Fibroblast of gingiva (primary cell): ENCODE measurements at places on chromosomes 6 and 20.
A peak's percentile ranks its signal among the peaks of the same experiment; 100 is the strongest.

DNA sequence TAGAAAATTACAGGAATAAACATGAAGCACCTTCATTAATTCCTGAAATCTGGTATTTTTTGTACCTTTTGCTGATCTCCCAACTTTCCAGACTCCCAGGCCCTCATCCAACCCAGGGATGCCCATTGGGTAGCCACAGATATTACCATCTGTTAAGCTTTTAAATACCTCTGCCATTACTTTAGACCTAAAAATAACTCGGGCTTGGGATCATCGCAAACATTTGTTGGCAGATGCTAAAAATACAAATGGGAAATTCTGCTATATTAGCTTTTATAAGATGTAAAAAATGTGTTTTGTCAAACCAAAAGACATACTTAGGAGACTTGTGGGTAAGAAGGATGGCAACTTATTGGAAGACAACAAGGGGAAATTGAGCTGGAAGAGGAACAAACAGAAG lies 376.1 kb downstream of the CENPW start:
- DNase-seq: peak; percentile 27

- peak; percentile 19 for DNase-seq
These were observed 35.1 kb upstream of the ANKEF1 start for GRCh38 chr20:9999645-10000044.

GRCh38 chr6:168967281-168967925 lies 286.2 kb downstream of the THBS2 start:
- DNase-seq: no peak

DNA sequence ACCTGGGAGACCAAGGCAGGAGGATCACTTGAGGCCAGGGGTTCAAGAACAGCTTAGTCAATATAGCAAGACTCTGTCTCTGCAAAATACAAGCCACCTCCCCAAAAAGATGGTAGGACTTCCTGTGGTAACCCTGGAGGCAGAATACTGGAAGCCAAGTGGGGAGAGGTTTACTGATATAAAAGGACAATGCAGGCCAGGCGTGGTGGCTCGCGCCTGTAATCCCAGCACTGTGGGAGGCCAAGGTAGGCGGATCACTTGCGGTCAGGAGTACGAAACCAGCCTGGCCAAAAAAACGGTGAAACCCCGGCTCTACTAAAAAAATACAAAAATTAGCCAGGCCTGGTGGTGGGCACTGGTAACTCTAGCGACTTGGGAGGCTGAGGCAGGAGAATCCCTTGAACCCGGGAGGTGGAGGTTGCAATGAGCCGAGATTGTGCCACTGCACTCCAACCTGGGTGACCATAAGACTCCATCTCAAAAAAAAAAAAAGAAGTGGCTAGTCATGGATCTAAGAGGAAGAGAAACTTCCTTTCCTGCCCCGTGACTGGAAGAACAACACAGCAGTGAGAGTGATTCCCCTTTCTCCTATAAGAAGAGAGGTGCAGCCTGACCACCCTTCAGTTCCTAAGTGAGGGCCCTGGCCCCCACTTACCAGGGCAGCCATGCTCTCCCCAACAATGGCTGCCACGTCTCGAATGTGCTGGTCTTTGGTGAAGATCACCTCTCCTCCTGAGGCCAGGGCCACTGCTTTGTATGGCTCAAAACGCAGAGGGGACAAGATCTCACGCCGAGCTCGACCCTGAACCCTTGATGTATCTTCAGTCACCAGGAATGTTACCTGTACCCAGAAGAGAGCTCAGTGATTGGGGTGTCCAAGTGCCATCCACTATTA lies 6.2 kb downstream of the SAPCD1 start:
- DNase-seq: no peak

- DNase-seq: no peak
These were observed 58.2 kb downstream of the TRIM27 start for GRCh38 chr6:28865401-28866204.

GRCh38 chr6:42805297-42805861 lies 23.5 kb downstream of the BICRAL start:
- DNase-seq: no peak

- DNase-seq: no peak
These were observed 102.8 kb downstream of the PREP start for GRCh38 chr6:105300090-105300489.

DNA sequence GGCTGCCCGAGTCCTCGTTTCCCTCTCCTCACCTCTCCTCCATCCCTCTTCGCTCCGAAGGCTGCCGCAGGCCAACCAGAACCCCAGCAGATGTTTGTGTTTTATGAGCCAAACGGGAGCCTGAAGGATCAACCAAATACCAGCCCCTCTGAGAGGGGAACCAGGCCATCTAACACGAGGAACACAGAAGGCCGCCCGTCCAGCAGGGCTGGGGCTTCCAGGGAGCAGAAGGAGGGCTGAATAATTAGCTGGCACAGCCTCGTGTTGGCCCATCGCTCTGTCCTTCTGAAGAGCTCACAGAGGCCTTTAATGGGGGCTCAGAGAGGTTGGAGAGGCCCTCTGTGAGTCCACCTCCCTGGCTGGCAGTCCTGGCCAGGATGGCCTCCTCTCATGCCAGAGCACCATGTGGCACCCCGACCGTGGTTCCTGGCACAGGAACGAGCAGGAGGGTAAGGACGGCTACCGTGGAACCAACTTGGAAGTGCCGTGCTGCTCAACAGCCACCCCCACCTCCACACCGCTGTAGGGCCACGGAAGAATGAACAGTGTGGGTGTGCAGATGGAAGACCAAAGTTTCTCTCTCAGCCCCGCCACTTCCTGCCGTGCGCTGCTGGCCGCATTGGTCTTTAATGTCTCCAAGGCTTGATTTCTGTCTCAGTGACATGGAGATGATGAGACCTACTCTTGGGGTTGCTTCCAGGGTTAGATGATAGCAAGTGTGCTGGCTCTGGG lies 155.2 kb downstream of the SCML4 start:
- no peak for DNase-seq
